D721Med (cell line): ENCODE measurements at places on chromosomes 3 and 15.
A peak's percentile ranks its signal among the peaks of the same experiment; 100 is the strongest.

GRCh38 chr3:99720985-99721632 lies 82.7 kb downstream of the COL8A1 start:
- DNase-seq = no peak

GRCh38 chr3:105014631-105015030 lies 352.1 kb upstream of the ALCAM start:
- no peak for DNase-seq

DNA sequence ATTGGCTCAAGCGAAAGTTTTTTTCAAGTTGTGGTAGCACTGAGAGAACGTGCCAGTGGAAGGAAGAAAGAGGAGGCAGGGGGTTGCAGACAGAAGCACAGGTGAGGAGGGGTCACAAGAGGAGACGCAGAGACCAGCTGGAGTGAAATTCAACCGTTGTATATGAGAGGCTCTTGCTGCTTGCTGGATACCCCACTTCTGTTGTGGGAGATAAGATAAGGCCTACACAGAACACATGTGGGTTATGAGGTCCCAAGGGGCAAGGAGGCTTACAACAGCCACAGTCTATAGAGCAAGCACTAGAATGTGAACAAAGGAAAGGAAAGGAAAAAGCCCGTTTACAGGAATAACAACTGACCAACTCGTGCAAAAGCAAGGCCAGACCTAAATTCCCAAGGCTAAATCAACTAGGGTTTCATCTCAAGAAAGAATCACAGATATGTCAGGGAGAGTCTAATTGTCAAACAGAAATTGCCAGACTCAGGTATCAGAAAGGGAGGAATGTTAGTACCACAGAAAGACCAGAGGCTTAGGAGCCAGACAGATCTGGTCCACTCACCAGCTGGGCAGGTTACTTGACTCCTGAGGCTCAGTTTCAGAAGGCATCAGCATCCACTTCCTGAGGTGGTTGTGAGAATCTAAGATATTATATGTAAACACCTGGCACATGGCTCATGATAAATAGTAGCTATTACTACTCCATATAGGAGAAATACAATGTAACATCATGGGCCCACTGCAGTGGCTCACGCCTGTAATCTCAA lies 60.9 kb downstream of the MSL2 start:
- DNase-seq = no peak

- DNase-seq = peak; percentile 86
Observed at GRCh38 chr15:41513506-41514227, at the start of gene LTK. LTK (minus strand) TSS chr15:41513827; CDS start chr15:41513709, 118 bp downstream.

DNA sequence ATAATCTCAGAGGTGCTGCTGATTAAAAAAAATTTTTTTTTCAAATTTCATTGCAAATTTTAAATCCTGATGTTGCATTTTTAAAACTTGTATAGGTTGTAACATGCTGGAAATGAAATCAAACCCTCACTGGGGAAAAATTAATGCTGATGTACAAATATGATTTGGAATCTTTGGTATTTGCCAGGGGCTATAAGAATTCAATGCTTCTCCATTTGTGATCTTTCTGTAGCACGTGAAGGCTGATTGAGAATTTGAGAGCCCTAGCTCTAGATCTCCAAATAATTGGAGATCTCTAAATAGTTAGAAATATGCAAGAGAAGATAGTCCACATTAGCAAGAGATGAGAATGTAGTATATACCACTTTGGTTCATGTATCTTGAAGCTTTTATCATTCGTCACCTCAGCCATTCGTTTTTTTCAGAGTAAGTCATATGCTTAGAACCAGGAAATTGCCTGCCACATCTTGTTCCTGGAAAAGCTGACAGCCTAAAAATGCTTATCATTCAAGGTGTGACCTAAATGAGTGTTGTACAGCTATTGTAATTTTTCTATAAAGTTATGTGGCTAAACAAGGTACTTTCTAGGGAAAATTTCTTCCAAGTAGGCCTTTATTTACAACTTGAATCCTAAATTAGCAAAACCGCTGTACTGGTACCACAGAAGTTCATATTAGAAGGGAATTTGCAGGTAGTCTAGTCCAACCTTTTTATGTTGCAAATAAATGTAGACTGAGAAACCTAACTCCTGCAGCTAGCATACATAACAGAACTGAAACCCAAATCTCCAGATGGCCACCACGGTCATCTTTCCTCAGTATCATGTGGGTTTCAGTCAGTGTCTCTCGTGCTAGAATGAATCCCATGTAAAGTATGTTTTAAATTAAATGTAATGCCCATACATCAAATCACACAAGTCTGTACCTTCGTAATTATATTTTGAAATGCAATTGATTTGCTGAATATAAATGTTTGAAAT lies 48.5 kb downstream of the FNDC3B start:
- no peak for DNase-seq

DNA sequence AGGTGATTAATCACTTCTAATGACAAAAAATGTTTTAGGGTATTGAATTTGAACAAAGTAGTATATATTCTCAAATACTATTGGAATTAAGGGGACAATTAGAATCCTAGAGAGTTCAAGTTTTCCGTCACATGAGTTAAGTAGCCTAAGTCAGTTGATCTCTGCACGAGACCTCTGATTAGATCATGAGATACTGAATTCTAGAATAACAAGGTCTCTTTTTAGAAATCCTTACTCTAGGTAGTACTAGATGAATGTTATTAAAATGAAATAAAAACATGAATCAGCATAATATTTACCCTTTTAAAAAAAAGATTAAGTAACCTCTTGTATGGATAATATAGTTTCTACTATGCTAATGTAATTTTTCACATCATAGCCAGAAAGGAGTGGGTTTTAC lies 43.4 kb downstream of the MYO5A start:
- no peak for DNase-seq

DNA sequence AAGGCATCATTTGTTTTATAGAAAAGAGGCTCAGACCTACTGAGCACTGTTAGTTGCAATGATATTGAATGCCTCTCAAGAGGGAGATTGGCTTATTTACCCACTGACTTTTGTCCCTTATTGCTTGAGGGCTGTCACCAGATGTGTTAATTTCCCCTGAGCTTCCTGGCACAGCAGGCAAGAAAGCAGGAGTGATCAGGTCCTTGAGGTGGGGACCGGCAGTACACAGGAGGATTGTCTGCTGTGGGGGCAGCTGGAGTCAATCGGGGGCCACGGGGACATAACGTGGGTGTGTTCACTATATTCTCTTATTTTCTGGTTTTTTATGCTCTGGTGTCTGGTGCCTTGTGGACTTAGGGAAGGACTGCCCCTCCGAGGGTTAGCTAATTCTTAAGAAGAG lies 44.6 kb downstream of the GASK1A start:
- DNase-seq = no peak

- DNase-seq = no peak
Observed at GRCh38 chr3:48548126-48548525, 8.5 kb downstream of the PFKFB4 start.

- no peak for DNase-seq
Observed at GRCh38 chr15:89398896-89399237, 64.2 kb upstream of the POLG start.

DNA sequence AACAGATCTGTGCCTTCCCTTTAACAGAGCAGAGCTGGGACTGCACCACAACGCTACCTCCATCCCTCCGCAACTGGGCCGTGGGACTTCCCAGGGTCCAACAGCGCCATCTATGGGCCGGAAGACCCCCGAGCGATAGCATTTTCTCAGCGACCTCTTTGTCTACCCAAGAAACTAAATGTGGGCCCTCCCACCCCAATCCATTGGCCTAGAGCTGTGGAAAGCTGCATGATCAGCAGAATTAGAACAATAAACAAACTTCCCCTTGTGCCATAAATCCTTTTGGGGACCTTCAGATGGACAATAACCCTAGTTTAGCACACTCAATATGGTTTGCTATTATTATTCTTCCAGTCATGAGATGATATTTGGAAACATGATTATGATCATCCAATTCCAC lies 74.8 kb upstream of the NTRK3 start:
- DNase-seq = peak; percentile 44

DNA sequence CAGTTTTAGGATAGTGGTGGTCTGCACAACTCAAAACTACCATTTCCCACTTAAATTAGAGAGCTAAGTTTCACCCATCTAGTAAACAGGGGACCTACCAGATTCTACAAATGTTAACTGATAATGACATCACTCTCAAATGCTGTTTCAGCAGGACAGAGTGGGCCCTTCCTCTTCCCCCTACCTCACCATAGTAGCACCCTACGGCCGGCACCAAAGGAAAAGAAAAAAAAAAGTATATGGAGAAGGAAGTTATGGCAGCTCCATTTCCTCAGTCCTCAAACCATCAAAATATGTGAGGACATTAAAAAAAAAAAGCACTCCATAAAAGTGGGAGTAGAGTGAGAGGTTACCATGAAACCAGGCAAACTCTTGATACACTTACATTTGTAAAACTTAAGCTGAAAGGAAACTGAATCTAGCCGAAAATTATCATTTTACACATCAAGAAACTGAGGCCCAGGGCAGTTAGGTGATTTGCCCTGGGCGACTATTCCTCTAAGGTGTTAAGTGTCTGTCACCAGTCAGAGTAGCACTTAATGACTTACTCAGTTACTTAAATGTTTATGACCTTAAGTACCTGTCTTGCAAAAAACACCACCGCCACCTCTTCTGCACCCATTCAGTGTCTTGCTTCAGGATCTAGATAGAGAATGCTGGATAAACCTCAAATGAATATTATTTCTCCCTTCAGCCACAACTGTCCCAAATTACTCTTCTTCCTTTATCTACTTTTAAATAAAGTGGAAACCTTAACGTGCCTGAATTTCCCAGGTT lies 2.7 kb downstream of the MSL2 start:
- DNase-seq = no peak

GRCh38 chr3:30496066-30496966 lies 110.1 kb upstream of the TGFBR2 start:
- no peak for DNase-seq

GRCh38 chr15:36358523-36358922 lies 220.9 kb upstream of the CDIN1 start:
- DNase-seq = no peak

- DNase-seq = no peak
Observed at GRCh38 chr3:171321559-171322360, 138.4 kb downstream of the TNIK start.

DNA sequence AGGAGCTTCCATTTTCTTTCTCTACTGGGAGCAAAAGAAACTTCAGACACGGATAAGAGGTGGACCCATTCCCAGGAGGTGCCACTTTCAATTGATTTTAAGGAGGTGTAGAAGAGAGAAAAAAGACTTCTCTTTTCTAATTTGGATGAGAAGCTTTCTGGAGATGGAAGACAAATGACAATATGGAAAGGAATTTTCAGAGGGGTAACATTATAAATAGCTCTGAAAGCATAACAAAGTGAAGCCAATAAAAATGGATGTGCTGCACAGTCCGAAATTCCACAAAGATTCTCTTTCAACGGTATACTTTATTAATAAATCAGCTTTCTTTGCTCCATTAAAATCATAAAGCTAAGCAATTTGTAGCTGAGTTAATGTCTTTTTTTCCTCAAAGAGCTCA lies 607.2 kb upstream of the MDFIC2 start:
- DNase-seq = no peak

DNA sequence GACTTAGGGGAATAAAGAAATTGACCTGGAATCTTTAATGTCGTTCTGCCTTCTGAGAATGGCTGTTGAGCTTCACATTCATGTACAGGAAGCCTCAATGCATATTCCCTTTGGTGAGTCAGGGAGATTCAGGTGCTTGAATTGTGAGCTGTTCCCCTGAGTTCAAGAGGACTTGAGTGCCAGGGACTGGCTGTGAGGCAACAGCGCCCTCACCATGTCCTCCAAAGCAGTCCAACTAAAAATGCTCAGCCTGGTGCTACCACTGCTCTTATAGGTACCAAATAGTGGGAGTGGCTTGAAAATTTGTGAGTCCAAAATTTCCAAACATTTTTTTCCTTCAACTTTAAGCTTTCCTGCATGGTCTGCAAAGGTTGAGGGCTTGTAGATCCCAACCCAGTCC lies 54.1 kb downstream of the LEO1 start:
- DNase-seq = no peak

DNA sequence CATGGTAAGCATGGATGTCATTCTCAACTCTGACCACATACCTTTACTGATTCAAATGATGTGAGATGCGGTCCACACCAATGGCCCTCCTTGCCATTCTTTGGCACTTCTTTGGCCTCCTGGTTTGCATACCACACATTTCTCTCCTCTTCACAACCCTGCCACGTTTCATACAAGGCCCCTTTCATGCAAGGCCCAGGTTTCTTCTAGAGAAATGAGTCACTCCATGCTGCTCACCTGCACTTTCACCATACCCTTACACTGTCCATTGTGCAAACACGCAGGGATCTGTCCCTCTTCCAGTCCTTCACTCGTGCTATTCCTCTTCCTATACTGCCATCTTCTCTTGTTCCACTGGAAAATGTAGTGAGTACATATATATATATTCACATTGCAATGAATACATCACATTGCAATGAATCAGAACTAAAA lies 24.4 kb upstream of the SLC24A5 start:
- no peak for DNase-seq

DNA sequence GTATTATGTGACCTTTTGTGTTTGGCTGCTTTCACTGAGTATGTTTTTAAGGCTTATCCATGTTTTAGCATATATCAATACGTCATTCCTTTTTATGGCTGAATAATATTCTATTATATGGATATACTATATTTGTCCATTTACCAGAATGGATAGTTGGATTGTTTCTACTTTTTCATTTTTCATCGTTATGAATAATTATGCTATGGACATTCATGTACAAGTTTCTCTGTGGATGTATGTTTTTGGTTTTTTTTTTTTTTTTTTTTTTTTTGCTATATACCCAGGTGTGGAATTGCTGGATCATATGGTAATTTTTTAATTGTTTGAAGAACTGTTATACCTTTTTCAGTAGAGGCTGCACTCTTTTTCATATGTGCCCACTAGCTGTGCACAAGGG lies 23.5 kb downstream of the DOCK3 start:
- no peak for DNase-seq

GRCh38 chr15:77604973-77605372 lies 27.7 kb downstream of the LINGO1 start:
- DNase-seq = no peak

DNA sequence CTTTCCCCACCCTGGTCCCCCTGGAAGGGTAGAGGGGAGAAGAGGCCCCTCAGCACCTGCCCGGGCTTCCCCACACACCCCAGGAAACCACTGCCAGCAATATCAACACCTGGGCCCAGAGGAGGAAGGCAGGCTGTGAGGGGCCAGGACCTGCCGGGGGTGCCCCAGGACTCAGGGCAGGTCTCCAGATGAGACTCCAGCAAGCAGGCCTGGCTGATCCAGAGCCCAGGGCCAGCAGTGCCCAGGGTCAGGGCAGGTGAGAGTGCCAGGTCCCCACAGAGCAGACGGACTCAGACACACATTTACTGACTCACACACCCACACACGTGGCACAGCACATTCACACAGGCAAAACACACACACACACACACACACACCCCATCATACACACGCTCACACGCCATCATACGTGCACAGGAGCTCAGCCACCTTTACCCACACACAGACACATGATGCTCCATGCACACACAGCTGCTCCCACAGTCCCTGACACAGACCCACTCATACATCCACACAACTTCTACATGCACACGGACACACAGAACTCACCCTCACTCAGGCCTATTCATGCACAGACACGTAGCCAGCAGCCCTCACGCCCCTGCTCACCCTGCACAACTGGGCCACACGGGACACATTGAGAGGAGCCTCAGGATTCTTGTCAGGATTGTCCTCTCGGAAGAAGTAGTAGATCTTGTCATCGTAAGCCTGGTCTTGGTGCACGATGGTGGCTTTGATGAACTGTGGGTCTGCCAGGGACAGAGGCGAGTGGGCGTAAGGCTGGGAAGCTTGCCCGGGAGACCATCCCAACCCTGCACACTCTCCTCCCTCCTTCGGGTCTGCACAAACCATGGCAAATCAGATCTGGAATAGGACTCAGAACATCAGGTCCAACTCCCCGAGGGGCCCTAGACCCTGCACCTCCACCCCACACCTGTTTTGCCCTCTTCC lies 17.5 kb downstream of the SEMA7A start:
- DNase-seq = no peak
